ENCODE measurements at places on chromosomes 2 and 18.

- no peak for DNase-seq
Measured at GRCh38 chr2:97660775-97661389, 3.0 kb downstream of the ACTR1B start.

DNA sequence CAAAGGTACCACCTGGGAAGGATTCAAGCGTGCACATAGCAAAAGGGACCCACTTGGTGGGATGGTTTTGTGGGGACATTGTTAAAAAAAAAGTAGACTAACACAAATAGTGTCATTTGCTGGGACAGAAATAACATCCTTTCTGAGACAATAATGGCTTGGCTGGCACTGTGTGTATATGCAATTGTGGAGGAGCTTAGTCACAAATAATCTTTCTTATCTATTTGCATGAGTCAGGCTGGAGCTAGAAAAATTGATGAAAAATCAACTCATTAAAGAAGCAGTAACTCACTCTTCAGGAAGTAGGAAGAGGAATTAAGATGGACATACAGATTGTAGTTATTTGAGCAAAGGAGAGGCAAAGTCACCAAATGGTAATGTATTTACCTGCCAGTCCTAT lies 29.5 kb upstream of the ITGB6 start:
- no peak for DNase-seq

DNA sequence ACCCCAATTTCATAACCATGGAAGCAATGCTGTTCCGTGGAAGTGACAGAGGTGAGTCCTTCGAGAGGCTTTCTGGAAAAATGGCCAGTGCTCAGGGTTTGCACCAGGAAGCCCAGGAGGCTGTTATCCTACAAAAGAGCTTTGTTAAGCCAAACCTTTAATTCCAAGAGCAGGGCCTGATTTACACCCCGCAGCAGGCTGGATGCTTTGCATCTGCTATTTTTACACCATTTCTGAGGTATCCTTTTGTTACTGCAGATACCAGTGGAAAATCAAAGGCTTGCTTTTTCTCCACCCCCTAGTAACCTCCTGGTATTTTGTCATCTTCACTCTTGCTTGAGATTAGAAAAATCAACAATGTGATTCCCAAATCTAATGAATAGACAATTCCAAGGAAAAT lies 380.6 kb downstream of the SOX11 start:
- DNase-seq = no peak

GRCh38 chr18:28044036-28044435 lies 132.9 kb downstream of the CDH2 start:
- no peak for DNase-seq

- DNase-seq = no peak
Measured at GRCh38 chr2:132583666-132584360, 86.2 kb downstream of the LYPD1 start.

- DNase-seq = no peak
Measured at GRCh38 chr18:32735781-32736180, 37.0 kb downstream of the KLHL14 start.

GRCh38 chr2:224611938-224612337 lies 26.8 kb upstream of the CUL3 start:
- DNase-seq = no peak

DNA sequence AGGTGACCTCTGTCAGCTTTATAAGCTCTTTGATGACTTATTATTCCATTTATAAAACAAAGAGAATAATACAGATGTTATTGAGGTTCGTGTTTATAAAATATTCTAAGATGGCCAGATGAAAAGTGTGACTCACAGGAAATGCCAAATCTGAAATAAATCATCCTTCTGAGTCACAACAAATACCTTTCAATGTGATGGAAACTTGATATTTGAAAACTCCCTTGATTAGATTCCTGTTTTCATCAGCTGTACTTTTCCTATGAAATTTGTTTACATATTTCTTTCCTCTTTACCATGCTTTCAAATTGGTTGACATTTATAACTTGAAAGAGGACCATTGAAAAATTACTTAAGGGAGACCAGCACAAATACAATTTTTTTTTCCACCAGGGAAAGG lies 30.6 kb upstream of the PPP1R1C start:
- no peak for DNase-seq

GRCh38 chr2:242030858-242031257 lies 161.3 kb downstream of the RTP5 start:
- no peak for DNase-seq

- DNase-seq = peak; percentile 87
Measured at GRCh38 chr2:159249990-159250715, 36.4 kb downstream of the WDSUB1 start.

DNA sequence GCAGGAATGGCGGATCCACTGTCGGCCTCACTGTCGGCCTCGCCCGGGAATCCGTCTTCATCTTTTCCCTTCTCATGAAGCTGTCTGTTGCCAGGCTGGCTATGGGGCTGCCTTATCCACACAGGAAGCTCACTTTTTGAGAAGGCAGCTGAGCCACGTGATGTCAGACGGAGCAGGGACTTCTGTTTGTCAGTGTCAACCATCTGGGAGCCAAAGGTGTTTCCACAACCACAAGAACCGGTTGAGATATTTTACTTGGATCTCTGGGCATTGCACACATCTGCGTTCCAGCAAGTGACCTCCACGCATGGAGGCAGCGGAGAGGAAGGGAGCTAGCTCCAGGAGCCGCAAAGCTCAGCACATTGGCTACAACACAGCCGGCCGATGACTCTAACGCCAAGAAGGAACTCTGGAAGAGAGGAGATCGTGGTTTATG lies 27.4 kb upstream of the TAF1B start:
- no peak for DNase-seq
